Neural crest cell (in vitro differentiated cells): ENCODE measurements at places on chromosomes 6 and 20. TPM values are rescaled to one million over a fixed set of nuclear protein-coding genes. Genes with fewer than 3 reads are reported as not detected.

The OR2J1 gene
- not detected in 2 replicates for total RNA-seq

DNA sequence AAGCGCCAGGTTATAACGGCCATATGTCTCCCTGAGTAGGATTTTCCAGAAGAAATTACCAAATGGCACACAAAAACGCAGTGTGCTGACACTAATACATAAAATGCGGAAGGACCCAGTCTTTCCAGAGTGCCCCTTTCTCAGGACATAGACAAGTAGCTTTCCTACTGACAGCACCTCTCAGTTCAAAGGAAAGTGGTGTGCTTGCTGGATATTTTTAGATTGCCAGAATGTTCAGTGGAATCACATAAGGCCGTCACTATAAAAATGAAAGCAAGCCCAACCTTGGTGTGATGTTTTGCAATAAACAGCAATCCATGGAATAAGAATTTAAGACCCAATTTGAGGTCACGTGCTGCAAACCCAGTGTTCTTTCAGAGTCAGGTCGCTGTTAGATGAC, 135.5 kb upstream of the AGPAT4 start:
- H3K4me1 ChIP-seq: peaks cover 35% of the 10 kb centered on the region
- H3K4me3 ChIP-seq: no peak overlapping the region
- no peaks in the 10 kb centered on the region for H3K36me3 ChIP-seq
- H3K27me3 ChIP-seq: no peaks in the 10 kb centered on the region

DNA sequence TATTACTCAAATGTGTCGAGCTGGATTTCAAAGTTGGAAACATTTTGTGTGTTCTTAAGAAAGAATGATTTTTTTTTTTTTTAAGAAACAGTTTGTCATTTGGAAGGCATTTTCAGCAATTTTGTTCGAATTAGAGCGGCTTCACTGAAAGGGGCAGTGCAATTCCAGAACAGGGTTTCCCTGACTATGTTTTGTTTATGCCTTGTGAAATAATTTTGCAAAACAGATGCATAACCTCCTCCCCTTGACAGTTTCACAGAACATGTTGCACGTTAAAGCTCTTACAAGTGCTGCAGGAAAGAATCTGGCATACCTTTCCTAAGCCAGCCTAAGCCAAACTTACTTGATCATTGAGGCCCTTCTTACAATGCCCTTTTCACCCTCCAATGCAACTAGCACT, 216.0 kb upstream of the SSTR4 start:
- H3K27ac ChIP-seq: no peak overlapping the region
- no peak for DNase-seq
- H3K27me3 ChIP-seq: no peaks in the 10 kb centered on the region
- H3K4me3 ChIP-seq: no peak overlapping the region
- no peaks in the 10 kb centered on the region for H3K36me3 ChIP-seq
- peaks cover 27% of the 10 kb centered on the region for H3K4me1 ChIP-seq

DNA sequence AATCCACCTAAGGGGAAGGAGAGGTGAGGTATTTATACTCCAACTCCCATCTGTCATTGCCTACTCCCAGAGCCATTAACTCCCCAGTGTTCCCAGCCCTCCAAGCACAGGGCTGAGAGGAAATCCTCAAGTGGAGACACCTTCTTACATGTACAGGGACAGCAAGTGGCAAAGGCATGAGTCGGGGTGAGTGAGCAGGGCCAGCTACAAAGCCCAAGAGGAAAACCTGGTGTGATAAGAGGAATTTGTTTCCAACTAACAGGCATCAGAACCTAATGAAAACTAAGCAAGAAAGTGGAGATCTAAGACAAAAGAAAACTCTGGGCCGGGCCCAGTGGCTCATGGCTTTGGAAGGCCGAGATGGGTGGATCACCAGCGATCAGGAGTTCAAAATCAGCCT, 70.0 kb upstream of the SRSF6 start:
- no peaks in the 10 kb centered on the region for H3K4me1 ChIP-seq
- no peaks in the 10 kb centered on the region for H3K36me3 ChIP-seq
- H3K27ac ChIP-seq: no peak overlapping the region
- H3K27me3 ChIP-seq: peaks cover 8% of the 10 kb centered on the region

- H3K27ac ChIP-seq: no peak overlapping the region
- DNase-seq: no peak
- H3K4me1 ChIP-seq: peaks cover 19% of the 10 kb centered on the region
- H3K4me3 ChIP-seq: no peak overlapping the region
Observed at GRCh38 chr6:154916857-154917256, 78.3 kb upstream of the TIAM2 start.

GRCh38 chr6:119757467-119757866, 407.9 kb upstream of the MAN1A1 start:
- no peak overlapping the region for H3K4me3 ChIP-seq
- H3K27ac ChIP-seq: no peak overlapping the region
- no peaks in the 10 kb centered on the region for H3K4me1 ChIP-seq
- H3K36me3 ChIP-seq: peaks cover 4% of the 10 kb centered on the region

DNA sequence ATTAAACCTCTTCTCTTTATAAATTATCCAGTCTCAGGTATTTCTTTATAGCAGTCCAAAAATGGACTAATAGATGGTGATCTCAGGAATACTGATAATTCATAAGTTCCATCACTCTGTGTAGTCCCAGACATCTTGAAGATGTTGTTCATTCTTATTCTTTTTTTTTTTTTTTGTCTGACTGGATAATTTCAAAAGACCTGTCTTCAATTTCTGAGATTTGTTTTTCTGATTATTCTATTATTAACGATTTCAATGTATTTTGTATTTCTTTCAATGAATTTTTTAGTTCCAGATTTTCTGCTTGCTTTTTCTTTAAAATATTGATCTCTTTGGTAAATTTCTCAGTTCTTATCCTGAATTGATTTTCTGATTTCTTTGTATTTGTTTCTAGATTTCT, 29.7 kb upstream of the ZNF337 start:
- no peaks in the 10 kb centered on the region for H3K27me3 ChIP-seq
- peaks cover 18% of the 10 kb centered on the region for H3K36me3 ChIP-seq
- no peaks in the 10 kb centered on the region for H3K4me1 ChIP-seq
- H3K4me3 ChIP-seq: no peak overlapping the region
- H3K27ac ChIP-seq: no peak overlapping the region
- DNase-seq: no peak

- no peaks in the 10 kb centered on the region for H3K4me1 ChIP-seq
- no peaks in the 10 kb centered on the region for H3K27me3 ChIP-seq
- no peak overlapping the region for H3K27ac ChIP-seq
- H3K4me3 ChIP-seq: no peak overlapping the region
Observed at GRCh38 chr6:31920811-31921210, 6.7 kb upstream of the C2 start.

DNA sequence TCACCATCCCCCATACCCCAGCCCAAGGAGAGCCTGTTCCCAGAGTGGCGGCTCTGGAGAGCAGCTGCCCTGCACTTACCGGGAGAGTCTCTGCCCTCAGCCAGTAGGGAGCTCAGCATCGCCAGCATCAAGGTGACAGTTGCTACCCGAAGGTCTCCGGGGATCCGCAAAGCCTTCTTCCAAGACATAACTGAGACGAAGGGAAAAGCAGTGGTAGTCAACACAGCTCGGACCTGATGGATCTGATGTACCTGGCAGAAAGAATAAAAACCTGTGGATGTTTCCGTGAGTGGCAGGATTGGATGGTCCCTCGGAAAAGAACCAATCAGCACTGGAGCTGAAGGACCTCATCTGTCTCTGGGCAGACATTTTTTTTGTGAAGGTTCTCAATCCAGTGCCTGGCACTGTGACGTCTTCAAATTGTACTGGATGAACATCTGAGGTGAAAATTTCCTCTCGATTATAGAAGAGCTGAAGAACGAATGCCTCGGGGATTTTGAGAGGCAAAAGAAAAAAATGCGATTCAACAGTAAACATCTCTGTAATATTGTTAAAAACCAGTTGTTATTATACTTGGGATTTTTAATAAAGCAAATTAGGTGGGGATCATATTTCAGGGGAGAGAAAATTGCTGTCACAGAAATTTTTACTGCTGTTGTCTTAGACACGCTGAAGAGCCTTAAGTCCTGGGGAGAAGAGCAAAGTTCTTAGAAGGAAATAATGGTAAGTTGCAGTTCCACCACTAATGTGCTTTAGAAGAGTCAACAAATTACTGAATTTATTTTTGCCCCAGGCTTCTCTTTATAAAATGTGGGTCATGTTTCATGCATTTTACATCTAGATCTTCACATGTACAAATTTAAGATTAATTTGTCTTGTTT, at the start of gene HLA-DQB1:
HLA-DQB1 (minus strand) TSS at position 238 of the 881 bp plus-strand sequence; CDS start at position 188, 50 bp downstream.
- peak; percentile 23 for DNase-seq
- peaks cover 90% of the 10 kb centered on the region for H3K27me3 ChIP-seq
- H3K4me1 ChIP-seq: peaks cover 11% of the 10 kb centered on the region
- H3K27ac ChIP-seq: no peak within 1 kb of the TSS

GRCh38 chr20:33785503-33785902, 25.6 kb upstream of the CHMP4B start:
- no peaks in the 10 kb centered on the region for H3K36me3 ChIP-seq
- peaks cover 26% of the 10 kb centered on the region for H3K4me1 ChIP-seq
- H3K27ac ChIP-seq: no peak overlapping the region
- no peaks in the 10 kb centered on the region for H3K27me3 ChIP-seq
